ENCODE measurements at places on chromosomes 7 and 10. TPM values are rescaled to one million over a fixed set of nuclear protein-coding genes. Genes with fewer than 3 reads are reported as not detected.

Gene NAT16
- under 0.01 TPM for total RNA-seq

Gene DYNC1I1
- total RNA-seq = 2.1 TPM

Gene TNRC18
- total RNA-seq = 42.1 TPM

Gene JAZF1
- 21.4 TPM for total RNA-seq

Gene TSPAN33
- 0.11 TPM for total RNA-seq

Gene KLF14
- under 0.01 TPM for total RNA-seq

Gene XRCC2
- 1.6 TPM for total RNA-seq

Gene BBS9
- total RNA-seq = 20.9 TPM

Gene ACSM6
- total RNA-seq = not detected

Gene DNAH11
- total RNA-seq = under 0.01 TPM

Gene LRRD1
- total RNA-seq = not detected

Gene PAPOLB
- 0.12 TPM for total RNA-seq

Gene SNCG
- total RNA-seq = 7.5 TPM

Gene LIPN
- total RNA-seq = not detected

Gene NKX1-2
- total RNA-seq = not detected

Gene IKZF5
- total RNA-seq = 2.7 TPM

Gene PPP1R3C
- total RNA-seq = 45.8 TPM

Gene NPSR1
- not detected for total RNA-seq

Gene CCM2
- 56.0 TPM for total RNA-seq

Gene NPC1L1
- under 0.01 TPM for total RNA-seq

Gene RNF32
- total RNA-seq = 1.2 TPM

Gene OSBPL3
- total RNA-seq = 23.9 TPM

Gene TLX1
- not detected for total RNA-seq

Gene THSD7A
- 0.50 TPM for total RNA-seq

Data from uterine smooth muscle cell (primary cell).